ENCODE measurements at places on chromosomes 3 and 15.

GRCh38 chr15:69061414-69061842, 46.9 kb downstream of the NOX5 start:
- H3K36me3 ChIP-seq = no peaks in the 10 kb centered on the region
- no peak overlapping the region for H3K27ac ChIP-seq
- DNase-seq = no peak

GRCh38 chr15:100958326-100959065, 39.3 kb downstream of the LRRK1 start:
- H3K27me3 ChIP-seq = no peaks in the 10 kb centered on the region
- peaks cover 34% of the 10 kb centered on the region for H3K4me1 ChIP-seq
- no peak overlapping the region for H3K4me3 ChIP-seq
- peak overlapping the region; percentile 37 for H3K27ac ChIP-seq
- no peak for DNase-seq

DNA sequence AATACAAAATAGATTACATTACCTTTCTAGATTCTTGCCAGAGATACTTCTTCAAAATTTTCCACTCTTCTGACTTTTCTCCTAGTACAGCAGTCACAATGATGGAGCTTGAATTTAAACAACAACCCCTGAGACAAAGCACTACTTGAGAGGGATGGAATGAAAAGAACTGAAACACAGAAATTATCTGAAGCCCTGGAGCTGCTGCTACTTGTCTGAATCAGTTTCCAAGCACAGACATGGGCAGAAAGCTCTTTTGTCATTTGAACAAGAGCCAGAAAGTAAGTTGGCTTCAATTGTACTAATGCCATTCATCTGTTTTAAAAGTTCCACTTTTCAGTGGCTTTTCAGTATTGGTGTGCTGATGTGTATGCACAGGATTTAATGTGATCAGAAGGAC, 718.5 kb upstream of the ARPP21 start:
- H3K4me3 ChIP-seq = no peak overlapping the region
- no peaks in the 10 kb centered on the region for H3K4me1 ChIP-seq
- H3K36me3 ChIP-seq = no peaks in the 10 kb centered on the region

DNA sequence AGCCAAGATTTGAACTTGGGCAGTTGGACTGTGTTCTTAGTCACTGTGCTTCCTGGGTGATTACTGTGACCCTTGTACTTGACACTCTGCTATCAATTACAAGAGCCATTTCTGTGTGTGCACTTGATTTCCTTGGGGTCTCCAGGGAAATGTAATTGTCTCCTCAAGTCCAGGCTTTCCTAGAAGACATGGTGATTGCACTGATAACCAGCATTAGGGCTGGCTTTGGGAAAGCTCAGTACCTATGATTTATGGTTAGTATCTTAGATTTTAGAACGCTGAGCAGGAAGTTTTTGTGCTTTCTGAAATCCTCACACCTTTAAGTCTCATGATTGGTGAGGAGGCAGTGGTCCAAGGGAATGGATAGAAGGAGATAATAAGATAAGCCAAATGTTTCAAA, 1.6 kb upstream of the CLDN11 start:
- peaks cover 9% of the 10 kb centered on the region for H3K36me3 ChIP-seq
- no peak overlapping the region for H3K27ac ChIP-seq
- H3K27me3 ChIP-seq = peaks cover 60% of the 10 kb centered on the region
- peak overlapping the region; percentile 55 for H3K4me3 ChIP-seq

GRCh38 chr15:28994142-28994830, 108.5 kb downstream of the APBA2 start:
- H3K4me1 ChIP-seq = no peaks in the 10 kb centered on the region
- H3K27me3 ChIP-seq = peaks cover 5% of the 10 kb centered on the region
- H3K4me3 ChIP-seq = no peak overlapping the region
- DNase-seq = no peak
- no peak overlapping the region for H3K27ac ChIP-seq

- peak overlapping the region; percentile 20 for H3K4me3 ChIP-seq
- peak overlapping the region; percentile 96 for H3K27ac ChIP-seq
- peaks cover 94% of the 10 kb centered on the region for H3K4me1 ChIP-seq
- H3K27me3 ChIP-seq = no peaks in the 10 kb centered on the region
- no peak for DNase-seq
Measured at GRCh38 chr15:85477730-85478129, 97.3 kb downstream of the AKAP13 start.

DNA sequence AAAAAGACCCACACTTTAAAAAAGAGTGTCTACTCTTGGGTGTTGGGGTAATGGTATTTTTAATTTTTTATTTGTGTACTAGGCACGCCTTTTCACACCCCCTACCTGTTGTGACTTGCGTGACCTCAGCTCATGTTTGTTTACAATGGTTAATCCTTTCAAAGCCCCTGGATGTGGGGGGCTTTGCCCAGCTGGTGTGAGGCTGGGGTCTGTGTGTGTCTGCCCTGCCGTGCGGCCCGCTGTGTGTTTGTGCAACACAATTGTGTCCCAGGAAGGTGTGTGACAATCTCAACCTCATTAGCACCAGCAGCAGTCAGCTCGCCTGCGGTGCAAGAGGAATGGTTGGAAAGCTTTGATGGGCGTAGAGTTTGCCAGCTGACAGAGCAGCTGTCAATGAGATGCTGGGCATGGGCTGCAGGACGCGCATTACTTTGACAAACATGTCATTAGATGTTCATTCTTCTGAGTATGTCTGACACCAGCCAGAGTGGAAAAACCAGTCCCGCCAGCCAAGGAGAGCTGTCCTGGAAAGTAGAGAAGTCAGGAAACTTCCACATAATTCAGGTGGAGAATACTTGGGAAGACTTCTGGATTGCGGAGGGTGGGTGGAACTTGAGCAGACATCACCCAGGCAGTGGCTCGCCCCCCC, 9.6 kb downstream of the LRRK1 start:
- no peak overlapping the region for H3K27ac ChIP-seq
- peaks cover 63% of the 10 kb centered on the region for H3K4me1 ChIP-seq

Measured in naive B cell (primary cell).